ENCODE measurements at places on chromosomes 2 and 18. TPM values are rescaled to one million over a fixed set of nuclear protein-coding genes. Genes with fewer than 3 reads are reported as not detected.

The NDUFAF7 gene
- 12.8 TPM for total RNA-seq

The AQP12A gene
- total RNA-seq: not detected

The TIMM21 gene
- total RNA-seq: 41.9 TPM

The DYNAP gene
- total RNA-seq: not detected

The CDCA7 gene
- 12.0 TPM for total RNA-seq

The AGPS gene
- 34.4 TPM for total RNA-seq

The GPR45 gene
- total RNA-seq: not detected

The COLEC11 gene
- 0.28 TPM for total RNA-seq

The MEP1B gene
- not detected for total RNA-seq

The IRS1 gene
- total RNA-seq: 21.1 TPM

The ARHGEF33 gene
- total RNA-seq: 0.18 TPM

The HNMT gene
- 14.2 TPM for total RNA-seq

The UPP2 gene
- total RNA-seq: not detected

The RAX gene
- not detected for total RNA-seq

The NEMP2 gene
- 2.2 TPM for total RNA-seq

The MYL1 gene
- total RNA-seq: not detected

The TLX2 gene
- total RNA-seq: not detected

The HOXD12 gene
- total RNA-seq: not detected

The GPAT2 gene
- 0.28 TPM for total RNA-seq

The BBS5 gene
- total RNA-seq: 1.4 TPM

The COL6A3 gene
- 1,501 TPM for total RNA-seq

The TEKT4 gene
- not detected for total RNA-seq

The LCT gene
- under 0.01 TPM for total RNA-seq

The CYP27A1 gene
- total RNA-seq: 5.2 TPM

The SIGLEC15 gene
- 1.1 TPM for total RNA-seq

The TUBA3D gene
- total RNA-seq: not detected

The HOXD10 gene
- total RNA-seq: not detected

The FLACC1 gene
- 0.56 TPM for total RNA-seq

The SCG2 gene
- total RNA-seq: 0.56 TPM

The DCC gene
- 0.83 TPM for total RNA-seq

The SLC9A4 gene
- not detected for total RNA-seq

The DNAJC5G gene
- total RNA-seq: not detected

The ERFE gene
- total RNA-seq: 0.56 TPM

The SMYD5 gene
- 19.7 TPM for total RNA-seq

Data from IMR-90 (cell line).